Amniotic epithelial cell (primary cell): ENCODE measurements at places on chromosomes 13 and 19.
A peak's percentile ranks its signal among the peaks of the same experiment; 100 is the strongest.

GRCh38 chr13:101757446-101758039, 305.1 kb downstream of the ITGBL1 start:
- DNase-seq = peak; percentile 71

DNA sequence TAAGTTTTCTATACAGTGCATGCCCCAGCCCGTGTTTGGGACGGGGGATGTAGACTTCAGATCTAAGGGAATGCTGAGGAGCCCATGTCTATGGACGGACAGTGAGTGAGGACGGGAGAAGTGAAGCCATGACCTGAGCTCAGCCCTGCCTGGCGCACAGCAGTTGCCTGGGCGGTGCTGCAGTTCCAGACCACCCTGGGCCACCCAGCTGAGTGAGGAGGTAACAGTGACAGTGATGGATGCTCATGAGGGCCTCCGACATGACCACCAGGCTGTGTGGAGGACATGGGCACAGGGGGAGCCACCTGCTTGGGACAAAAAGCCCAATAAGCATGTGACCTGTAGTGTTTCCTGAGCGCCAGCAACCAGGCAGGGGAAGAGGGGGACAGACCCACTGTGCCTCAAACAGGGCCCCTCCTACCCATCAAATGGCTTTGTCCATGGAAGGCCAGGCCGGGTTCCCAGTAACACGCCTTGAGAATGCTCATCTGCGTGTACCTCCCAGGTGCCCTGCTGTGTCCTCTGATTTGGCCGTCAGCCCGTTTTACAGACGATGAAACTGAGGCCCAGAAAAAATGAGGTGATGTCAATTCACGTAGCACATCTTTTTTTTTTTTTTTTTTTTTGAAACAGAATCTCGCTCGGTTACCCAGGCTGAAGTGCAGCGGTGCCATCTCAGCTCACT, 22.6 kb downstream of the NOSIP start:
- no peak for DNase-seq

- DNase-seq = no peak
Observed at GRCh38 chr19:43489310-43489709, 15.2 kb downstream of the PHLDB3 start.

- DNase-seq = no peak
Observed at GRCh38 chr13:99153219-99153618, 47.4 kb upstream of the UBAC2 start.

DNA sequence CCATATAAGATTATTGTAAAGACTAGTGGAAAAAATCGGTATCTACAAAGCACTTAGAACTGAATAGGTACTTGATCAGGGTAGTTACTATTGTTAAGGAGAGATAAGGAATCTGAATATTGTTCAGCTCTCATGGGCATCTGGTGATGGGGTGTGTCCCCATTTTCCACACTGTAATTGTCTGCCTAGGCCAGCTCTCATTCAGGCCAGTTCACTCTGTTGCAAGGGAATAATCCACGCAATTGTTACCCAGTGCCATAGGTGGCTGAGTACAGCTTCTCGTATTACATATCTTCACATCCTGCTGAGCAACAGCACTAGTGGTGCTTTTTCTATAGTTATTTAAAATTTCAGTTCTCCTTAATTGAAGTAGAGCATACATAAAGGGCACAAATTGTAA, 45.6 kb upstream of the C13orf42 start:
- DNase-seq = no peak

GRCh38 chr13:83878691-83879430, 3.4 kb downstream of the SLITRK1 start:
- no peak for DNase-seq

GRCh38 chr19:44728178-44728577, 20.3 kb upstream of the BCL3 start:
- no peak for DNase-seq

- peak; percentile 10 for DNase-seq
Observed at GRCh38 chr19:38441657-38442348, 8.3 kb downstream of the RYR1 start.

GRCh38 chr13:83618966-83619365, 263.3 kb downstream of the SLITRK1 start:
- no peak for DNase-seq

DNA sequence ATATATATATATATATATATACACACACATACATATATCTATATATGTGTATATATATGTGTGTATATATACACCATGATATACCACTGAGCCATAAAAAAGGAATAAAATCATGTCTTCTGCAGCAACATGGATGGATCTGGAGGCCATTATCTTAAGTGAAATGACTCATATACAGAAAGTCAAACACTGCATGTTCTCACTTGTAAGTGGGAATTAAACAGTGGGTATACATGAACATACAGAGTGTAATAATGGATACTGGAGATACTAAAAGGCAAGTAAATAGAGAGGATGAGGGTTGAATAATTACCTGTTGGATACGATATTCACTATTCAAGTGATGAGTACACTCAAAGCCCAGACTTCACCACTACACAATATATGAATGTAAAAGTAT, 332.6 kb downstream of the SLITRK1 start:
- DNase-seq = no peak

- no peak for DNase-seq
Observed at GRCh38 chr13:88136098-88136790, 465.1 kb downstream of the SLITRK5 start.

DNA sequence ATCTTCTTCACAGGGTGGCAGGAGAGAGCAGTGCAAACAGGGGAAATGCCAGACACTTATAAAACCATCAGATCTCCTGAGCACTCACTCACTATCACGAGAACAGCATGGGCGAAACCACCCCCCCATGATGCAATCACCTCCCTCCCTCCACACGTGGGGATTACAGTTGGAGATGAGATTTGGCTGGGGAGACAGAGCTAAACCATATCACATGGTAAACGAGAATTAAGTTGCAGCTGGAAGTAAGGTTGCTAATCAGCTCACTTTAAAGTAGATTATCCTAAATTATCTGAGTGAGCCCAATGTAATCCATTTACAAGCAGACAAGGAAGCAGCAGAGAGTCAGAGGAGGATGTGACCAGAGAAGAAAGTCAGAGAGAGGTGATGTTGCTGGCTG, 102.2 kb upstream of the IPO5 start:
- DNase-seq = peak; percentile 34

DNA sequence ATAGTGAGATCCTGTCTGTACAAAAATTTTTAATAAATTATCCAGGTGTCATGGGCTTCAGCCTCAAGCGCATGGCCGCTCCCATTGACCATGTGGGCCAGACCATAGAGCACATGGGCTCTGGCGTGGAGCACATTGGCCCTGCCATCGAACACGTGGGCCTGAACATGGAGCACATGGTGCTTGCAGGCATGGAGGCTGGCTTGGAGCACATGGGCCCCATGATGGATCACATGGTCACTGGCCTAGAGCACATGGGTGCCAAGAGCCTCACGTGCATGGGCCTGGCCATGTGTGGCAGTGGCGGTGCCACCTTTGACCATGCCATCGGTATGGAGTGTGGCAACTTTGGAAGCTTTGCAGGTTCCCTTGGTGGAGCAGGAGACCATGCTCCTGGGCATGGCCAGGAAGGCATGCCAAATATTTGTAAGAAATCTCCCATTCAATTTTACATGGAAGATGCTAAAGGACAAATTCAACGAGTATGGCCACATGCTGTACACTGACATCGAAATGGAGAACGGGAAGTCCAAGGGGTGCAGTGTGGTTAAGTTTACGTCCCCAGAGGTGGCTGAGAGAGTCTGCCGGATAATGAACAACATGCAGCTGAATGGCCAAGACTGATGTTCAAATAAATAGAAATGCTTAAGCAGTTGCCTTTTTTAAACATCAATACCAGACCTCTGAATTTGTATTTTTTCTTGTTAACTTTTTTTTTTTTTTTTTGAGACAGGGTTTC, 21.3 kb upstream of the SLC1A5 start:
- DNase-seq = no peak

GRCh38 chr19:49366110-49366509, 2.4 kb downstream of the DKKL1 start:
- DNase-seq = no peak

DNA sequence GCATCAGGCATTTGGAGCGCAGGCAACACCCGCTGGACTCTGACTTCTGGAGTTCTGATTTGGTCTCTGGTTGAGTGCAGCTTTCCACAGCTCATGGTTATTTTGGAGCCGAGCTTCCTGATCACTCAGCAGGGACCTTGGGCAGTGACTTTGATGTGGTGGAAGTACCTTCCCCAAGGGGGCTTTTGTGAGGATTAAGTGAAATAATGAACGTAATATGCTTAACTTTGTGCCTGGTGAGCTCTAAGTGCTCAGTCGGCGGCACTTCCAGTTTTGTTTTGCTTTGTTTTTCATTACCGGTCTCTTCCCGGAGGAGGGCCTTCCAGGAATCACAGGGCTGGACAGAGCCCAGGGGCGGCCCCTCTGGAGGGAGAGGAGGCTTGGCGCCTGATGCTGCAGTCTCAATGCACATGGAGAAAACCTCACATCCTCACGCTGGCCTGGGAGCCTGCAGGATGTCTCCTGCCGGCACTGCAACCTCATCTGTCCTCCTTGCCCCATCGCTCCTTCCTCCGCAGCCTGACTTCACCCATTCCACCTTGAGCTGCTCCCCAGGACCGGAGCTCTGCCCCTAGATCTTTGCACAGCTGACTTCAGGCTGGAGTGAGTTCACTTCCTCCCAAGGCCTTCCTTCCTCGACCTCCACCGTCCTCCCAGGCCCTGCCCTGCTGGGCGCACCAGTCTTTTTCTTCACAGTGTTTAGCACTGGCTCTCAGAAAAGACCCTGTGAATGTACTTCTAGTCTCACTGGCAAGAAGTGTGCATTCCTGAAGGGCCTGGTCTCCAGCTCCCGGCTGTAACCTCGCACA, 1.5 kb downstream of the PLEKHF1 start:
- peak; percentile 56 for DNase-seq

DNA sequence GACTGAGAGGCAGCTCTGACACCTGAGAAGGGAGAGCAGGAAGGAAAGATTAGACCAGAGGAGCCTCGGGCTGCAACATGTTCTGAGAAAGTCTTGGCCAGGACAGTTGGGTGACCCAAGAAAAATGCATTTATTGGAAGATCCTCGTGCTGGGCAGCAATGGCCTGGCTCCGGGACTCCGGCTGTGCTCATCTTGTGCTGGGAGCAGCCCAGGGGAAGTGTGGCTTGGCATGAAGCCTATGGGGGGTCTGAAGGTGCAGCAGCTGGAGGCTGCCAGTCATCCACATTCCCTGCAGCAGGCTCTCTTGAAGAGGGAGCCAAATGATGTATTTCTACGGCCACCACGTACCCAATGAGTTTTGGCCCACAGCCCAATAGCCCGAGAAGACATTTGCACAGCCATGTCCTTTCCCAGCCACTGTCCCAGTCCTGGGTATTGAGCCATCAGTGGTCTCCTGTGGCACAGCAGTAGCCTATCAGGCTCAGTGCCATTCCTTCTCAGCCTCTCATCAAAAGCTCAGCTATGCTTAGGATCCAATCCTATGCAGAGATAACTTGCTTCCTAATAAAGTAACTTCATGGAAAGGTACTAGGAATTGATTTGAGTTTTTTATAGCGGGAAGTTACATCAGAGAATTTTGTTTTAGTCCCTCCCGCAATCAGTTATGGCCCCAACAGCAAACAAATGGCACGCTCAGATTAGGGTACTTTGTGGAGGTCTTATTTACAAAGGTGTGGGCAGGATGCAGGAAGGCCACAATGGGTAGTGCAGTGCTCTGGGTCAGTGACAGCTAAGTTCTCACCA, 76.0 kb upstream of the MEDAG start:
- DNase-seq = no peak

DNA sequence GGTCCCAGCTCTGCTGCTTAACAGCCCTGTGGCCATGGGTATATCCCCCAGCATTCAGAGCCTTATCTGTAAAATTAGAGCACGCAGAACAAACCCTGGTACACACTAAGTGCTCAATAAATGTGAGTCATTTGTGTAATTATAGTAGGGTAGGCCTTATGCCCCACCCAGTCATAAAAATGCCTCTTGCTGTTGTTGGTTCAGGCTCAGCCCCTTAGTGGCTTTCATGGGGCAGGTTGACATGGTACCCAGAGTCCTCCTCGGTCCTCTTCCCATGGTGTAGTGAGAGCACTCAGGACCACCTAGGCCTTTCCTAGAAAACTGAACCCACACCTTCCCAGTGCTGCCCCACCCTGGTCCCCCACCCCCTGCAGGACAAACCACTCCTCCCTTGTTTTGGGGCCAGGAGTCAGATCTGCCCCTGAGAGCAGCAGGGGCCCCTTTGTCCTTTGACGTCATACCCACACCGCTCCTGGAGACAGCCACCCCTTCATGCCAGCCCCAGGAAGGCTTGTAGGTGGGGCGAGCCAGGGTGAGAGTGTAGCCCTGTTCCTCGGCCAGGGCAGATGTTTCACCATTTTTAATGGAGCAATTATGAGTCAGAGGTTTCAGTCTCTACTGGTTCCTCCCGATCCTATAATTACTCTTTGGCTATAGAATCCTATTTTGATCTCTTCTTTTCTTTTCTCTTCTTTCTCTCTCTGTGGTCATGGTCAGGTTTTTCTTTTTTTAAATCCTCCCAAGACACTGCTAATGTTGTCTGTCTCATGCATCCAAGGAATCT, 36.8 kb downstream of the ACTN4 start:
- peak; percentile 93 for DNase-seq

DNA sequence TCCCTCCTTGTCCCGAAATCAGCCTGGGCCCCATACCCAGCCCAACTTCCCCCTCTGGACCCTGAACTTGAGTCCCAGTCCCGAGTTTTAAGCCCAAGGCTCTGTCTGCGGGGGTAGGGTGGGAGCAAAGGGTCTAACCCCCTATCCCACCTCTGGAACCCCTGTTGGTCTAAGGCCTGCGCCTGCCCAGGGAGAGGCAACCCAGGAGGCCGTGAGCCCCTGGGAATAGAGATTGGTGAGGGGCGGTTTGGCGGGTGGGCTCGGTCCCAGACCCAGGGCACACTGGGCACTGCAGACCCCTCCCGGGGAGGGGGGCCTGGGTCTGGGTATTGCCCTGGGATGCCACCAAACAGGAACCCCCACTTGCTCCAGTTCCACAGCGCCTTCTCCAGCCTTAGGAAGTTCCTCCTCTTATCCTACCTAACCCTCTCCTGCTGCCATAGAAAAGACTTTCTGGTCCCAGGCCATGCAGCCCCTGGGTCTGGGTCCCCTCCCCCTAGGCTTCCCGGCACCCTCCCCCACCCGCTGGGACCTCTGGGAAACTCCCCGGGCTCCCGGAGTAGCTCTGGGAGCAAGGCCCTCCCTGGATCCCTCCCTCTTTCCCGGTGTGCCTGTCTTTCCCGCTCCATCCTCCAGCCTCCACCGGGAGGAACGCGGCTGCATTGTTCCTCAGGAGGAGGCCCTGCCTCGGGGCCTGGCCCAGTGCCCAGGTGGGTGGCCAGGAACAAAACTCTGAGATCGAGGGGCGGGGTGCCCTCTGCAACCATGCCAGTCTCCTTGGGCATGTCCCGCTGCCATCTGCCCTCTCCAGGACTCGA, 33.6 kb upstream of the NANOS3 start:
- no peak for DNase-seq

DNA sequence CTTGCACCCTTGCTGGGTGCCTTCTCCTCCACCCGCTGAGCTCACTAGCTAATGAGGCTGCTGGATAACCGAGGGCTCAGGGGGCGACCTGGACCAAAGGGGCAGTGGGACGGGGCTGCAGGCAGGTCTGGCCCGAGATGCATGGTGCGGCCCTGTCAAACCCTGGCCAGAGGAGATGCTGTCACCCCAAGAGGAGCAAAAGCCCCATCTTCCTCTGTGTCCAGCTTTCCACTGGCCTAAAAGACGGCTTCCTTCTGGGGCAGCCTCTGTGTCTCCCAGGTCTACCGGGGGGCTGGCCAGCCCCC, 261.8 kb downstream of the TBC1D4 start:
- DNase-seq = no peak
